LNCaP clone FGC (cell line): ENCODE measurements at places on chromosomes 1 and 21.

GRCh38 chr1:153475282-153475681, 14.8 kb upstream of the S100A7 start:
- no peak for DNase-seq

DNA sequence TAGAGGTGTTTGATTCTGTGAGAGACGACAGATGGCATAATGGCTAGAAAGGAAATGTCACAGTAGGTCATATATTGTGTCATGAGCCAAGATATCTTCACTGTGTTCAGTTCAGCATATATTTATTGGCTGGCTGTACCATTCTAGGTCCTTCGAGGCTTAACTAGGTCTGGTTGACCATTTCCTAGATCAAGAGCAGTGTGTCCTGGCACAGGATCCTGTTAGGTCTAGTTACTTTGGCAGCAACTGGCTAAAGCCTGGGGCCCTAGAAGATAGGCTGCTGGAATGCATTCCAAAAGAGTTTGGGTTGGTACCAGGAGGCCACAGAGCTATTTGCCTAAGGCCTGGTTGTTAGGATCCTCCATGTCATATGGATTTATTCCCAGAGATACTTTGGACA, 20.9 kb downstream of the ZBTB40 start:
- DNase-seq, result peak; percentile 90

GRCh38 chr21:43273016-43273707, 104.4 kb downstream of the CRYAA start:
- DNase-seq, result no peak

GRCh38 chr1:68112835-68113243, 62.4 kb upstream of the DIRAS3 start:
- peak; percentile 28 for DNase-seq

- DNase-seq, result no peak
Measured at GRCh38 chr1:25688390-25689119, 72.0 kb downstream of the MAN1C1 start.

GRCh38 chr1:8858888-8859706, 19.4 kb downstream of the ENO1 start:
- DNase-seq, result no peak

- DNase-seq, result no peak
Measured at GRCh38 chr1:18972991-18973390, 16.5 kb upstream of the IFFO2 start.

- DNase-seq, result no peak
Measured at GRCh38 chr21:41899426-41900202, 20.5 kb upstream of the PRDM15 start.

- DNase-seq, result no peak
Measured at GRCh38 chr21:45736042-45736689, 92.6 kb downstream of the PCBP3 start.

DNA sequence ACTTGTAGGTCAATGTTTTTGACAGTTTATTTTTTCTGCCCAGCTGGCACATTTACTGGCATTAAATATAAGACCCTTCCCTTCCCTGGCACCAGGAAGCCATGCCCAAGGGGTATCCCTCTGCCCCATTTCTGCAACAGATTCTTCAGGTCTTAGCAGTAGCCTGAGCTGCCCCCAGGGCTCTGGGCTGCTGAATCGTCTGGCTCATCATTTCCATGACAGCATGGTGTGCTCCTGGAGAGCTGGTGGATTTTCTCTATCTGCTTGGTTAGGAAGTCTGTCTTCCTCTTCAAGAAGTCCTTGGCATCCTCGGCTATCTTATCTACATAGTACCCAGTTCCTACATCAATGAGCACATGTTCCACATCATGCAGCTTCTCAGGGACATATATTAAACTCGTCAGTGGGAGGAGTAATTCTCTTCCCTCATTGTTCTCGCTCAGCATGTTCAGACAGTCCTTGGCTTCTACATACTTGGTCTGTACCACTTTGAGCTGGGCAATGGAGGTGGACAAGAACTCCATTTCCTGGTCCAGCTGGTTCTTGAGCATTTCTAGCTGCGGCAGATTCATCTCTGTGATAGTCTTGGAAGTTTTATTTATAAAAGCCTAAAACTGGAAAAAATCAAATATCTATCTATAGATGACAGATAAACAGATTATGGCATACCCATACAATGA, 23.5 kb downstream of the MIA3 start:
- no peak for DNase-seq

- DNase-seq, result no peak
Measured at GRCh38 chr1:235817101-235817728, 49.5 kb downstream of the LYST start.

DNA sequence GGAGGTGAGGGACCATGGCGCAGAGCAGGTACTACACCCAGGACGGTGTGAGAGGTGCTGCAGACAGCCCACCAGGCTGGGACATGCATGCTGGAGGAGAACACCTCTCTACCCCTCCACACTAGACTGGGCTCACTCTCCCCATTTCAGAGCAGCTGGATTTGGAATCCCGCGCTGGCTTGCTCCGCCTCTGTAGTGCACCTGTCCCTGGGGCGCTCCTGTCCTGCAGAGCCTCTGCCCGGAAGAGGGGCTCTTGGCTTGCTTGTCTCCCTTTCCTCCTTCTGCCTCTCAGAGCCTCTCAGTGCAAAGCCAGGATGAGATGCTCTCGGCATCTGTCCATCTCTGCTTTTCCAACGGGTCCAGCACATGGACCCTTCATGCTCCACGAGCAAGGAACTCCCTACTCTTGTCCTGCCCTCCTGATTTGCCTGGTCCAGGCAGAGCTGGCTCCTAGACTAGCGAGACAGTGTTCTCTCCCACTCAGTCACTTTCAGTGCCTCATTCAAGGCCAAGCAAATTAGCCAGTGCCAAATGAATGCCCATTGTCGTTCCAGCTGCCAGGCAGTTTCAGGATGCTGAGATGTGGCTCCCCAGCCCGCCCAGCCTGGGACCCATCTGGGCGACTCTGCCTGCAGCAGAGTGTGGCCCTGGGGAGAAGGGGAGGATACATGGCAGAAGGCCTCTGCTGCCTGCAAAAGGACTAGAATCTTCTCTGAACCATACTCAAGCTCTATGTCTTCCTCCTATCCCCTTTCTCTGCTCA, 33.7 kb downstream of the CDCA8 start:
- DNase-seq, result no peak

DNA sequence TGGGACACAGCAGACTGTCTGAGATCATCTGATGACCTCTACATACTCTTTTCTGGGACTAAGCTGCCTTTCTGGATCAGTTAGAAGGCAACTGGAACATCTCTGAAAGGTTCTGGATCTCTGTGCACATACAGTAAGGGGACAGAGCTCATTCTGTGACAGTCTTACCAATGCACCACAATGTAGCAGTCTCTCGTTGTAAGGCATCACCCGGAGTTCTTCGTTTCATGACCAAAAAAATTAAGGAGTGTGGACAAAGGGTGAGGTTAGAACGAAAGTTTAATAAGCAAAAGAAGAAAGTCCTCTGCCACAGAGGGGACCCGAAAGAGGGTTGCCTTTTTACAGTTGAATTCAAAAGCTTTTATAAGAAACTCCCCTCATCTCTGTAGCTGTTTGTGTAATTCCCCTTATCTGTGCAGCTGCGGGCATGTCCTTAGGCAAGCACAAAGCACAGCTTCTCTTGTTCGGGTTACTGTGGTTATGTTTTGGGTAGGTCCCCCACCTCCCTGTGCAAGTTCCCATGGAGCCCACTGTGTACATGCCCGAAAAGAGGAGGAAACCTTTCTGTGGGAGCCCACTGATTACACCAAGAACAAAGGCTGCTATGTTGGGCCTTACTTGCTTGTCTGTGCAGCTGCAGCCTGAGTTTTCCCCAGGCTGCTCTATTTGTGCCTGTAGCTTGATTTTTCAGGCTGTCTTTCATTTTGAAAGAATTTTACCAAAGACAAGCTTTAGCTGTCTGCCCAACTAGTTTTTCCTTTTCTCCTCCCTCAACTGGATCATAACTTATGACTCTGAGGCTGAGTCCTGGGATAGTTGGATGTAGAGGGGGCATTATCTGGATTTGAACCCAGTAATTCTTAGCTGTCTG, 53.1 kb upstream of the CACNA1E start:
- no peak for DNase-seq

GRCh38 chr1:7859406-7859805, 6.5 kb upstream of the UTS2 start:
- no peak for DNase-seq

GRCh38 chr1:205375835-205376545, 19.3 kb upstream of the KLHDC8A start:
- peak; percentile 46 for DNase-seq

DNA sequence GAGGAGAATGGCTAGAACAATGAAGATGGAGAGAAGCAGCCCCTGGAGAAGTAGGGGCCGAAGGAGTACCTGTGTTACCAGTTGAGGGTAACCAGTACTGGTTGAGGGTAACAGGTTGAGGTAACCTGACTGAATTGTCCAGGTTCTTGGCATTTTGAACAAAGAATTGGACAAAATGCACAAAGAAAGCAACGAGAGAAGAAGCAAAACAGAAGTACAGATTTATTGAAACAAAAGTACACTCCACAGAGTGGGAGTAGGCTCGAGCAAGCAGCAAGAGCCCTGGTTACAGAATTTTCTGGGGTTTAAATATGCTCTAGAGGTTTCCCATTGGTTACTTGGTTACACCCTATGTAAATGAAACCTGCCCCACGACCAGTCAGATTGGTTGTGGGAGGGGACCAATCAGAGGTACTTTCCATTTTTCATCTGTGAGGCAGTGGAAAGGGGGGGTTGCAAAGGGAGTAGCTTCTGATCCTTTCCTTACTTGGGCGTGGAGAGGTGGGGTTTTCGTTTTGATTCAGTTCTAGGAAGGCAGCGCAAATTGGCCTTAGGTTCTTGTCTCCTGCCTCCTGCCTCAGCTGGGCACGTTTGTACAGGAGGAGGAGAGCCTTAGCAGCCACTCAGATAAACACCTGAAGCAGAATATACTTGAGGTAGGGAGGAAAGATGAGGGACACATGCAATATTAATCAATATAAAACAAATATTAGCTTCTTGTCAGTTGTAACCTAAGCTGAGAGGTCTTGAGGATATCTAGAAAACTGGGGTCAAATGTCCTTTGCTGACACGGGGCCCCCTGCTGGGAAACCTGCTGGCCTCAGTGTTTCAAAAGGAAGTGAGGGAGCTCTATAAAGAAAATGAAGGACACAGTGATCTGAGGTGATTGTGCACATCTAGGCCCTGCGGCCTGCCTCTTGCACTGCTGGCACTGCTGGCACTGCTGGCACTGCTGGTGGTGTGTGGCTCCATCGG, 14.3 kb upstream of the LSM10 start:
- DNase-seq, result no peak

GRCh38 chr1:197181982-197182381, 35.5 kb upstream of the ASPM start:
- no peak for DNase-seq

DNA sequence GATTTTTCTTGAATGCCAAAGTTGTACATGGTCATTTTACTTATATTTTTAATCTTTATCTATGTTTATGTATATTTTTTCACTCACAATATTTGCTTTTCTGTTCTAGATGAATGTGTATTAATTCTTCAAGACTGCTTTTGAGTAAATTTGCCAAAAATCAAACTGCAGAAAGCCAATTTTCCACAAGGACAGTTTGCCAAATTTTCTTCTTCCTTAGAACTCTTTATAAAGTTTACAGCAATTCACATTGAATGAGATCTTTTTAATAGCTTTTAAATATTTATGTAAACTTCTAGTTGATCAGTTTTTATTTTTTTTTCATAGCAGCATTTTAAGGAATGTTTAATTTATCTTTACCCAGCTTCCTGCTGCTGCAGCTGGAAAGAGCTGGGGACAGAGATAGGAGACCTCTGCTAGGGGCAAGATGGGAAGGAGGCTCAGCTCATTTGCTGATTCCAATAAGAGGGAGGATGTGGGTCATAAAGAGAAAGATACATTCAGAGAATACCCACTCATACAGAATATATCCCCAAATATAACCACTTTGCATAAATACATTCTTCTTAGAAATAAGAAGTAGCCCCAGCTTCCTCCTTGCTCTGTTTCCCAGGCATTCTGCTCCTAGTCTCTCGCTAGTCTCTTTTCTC, 93.0 kb downstream of the ODF2L start:
- DNase-seq, result no peak

GRCh38 chr21:27365394-27365793, 398.5 kb upstream of the ADAMTS5 start:
- DNase-seq, result no peak

DNA sequence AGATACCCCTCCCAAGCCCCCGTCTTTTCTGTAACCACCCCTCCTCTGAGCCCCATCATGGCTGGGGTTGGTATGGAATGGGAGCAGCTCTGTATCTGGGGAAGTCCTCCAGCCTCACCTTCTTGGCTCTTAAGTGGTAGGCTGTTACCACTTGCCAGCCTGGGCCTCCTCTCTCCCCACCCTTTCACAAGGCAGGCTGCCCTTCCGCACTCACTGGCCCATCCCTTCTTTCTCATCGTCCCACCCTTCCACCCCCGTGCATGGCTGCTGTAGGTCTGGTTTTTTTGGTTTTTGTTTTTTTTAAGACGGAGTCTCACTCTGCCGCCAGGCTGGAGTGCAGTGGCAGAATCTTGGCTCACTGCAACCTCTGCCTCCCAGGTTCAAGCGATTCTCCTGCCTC, 5.2 kb downstream of the CYB561D1 start:
- no peak for DNase-seq

- DNase-seq, result no peak
Measured at GRCh38 chr1:206716159-206716869, 31.6 kb downstream of the MAPKAPK2 start.

DNA sequence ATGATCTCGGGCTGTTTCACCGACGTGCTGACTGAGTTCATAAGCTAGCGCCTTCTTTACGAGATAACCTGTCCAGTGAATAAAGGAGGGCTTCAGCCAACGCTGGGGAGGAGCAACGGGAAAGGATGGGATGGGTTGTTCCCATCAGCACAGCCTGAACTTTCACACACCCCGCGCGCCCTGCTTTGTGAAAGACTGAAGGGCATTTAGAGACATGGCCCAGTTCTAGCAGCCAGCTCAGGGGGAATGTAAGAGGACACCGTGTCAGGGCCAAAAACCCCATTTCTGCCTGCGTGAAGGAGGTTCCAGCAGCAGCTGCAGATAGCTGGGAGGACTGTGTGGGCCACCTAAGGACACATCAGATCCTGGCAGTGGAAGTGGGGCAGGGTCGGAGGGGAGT, 255.1 kb upstream of the RAB4A start:
- DNase-seq, result no peak

- no peak for DNase-seq
Measured at GRCh38 chr1:237664348-237664747, 226.4 kb downstream of the ZP4 start.

DNA sequence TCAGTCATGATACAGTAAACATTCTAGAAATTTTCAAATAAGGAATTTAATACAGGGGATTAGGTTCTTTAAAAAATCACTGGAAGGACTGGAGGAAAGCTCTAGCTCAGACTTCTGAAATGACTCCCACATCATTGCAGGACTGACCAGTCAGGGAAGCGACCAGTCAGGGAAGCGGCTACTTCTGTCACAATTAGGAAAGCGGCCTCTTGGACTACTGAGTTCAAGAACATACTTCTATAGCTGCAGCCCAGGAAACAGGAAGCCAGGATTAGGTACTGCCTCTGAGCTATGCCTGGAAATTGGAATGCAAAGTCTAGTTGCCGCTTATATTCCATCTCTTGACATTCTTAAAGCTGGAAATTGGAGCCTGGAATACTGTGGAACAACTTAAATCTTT, 45.5 kb downstream of the USP25 start:
- DNase-seq, result no peak
